ENCODE measurements at places on chromosomes 6 and 20. TPM values are rescaled to one million over a fixed set of nuclear protein-coding genes. Genes with fewer than 3 reads are reported as not detected.

THBD gene
- total RNA-seq = not detected

DNA sequence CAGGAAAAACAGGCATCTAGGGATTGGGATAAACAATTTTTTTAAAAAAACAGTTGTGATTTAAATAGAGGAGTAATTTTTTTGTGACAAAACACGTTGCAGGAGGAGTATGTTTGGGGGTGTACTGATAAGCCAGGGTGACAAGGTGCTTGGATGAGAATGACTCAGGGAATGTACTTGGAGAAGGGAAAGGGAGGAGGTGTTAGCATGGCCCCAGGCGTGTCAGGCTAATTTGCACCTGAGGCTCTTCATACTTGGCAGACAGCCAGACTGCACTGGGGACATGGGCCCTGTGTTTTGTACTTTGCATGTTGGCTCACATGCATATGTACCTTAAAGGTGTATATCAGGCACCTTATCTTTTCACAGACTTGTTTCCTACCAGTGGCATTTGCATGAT, 22.8 kb downstream of the PANK2 start:
- no peak for DNase-seq

- no peak for DNase-seq
These were observed 15.5 kb upstream of the MEP1A start for GRCh38 chr6:46777476-46778346.

DNA sequence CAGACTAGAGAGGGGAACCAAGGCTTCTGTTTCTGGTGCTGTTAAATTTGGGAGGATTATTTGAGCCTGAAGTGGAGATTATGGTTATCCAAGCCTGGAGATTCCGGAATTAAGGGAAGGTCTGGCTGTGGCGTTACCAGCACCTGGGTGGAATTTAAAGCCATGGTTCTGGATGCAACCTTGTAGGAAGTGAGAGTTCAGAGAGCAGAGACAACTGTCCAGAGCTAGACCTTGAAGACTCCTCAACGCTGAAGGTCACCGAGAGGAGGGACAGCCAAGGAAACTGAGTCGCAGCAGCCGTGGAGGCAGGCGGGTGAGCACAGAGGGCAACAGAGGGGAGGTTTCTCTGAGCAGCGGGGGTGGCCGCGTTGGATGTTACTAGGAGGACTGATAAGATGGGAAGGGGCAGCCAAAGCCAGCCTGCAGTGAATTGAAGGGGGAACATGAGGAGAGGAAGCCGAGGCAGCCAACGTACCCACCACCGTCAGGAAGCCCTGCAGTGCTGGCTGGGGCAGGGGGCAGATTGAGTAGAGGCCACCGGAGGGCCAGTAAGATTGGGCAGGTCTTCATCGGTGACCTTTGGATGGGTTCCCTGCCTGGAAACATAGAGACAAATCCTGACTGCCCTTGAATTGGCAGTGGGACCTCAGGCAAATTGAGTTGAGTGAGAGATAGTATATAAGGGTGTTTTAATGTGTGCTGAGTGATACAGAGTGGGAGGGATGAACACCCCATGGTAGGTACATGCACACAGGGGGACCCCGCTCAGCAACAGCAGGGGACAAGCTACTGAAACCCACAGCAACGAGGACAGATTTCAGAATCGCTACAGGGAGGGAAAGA, 90.3 kb downstream of the SNX5 start:
- DNase-seq = no peak

GRCh38 chr20:54178256-54178655, 4.5 kb upstream of the CYP24A1 start:
- no peak for DNase-seq

GRCh38 chr6:15421945-15422733, 176.3 kb downstream of the JARID2 start:
- peak; percentile 55 for DNase-seq
